ENCODE measurements at places on chromosomes 6 and 20.

DNA sequence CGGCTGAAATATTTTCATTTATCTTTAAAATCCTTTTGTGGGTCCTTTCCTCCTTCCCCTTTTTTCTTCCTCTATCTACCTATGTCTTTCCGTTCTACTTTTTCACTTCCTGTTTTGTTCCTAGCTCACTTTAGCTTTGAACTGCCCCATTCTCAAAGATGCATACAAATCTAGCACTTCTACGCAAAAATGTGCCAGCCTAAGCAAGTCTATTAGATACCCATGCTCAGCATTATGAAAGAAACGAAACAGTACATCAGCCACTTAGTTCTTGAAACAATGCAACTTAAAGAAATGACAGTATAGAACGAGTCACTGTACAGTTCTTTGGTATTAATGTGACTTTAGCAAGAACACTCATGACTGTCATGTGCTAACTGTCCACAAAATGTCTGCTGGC, 47.3 kb upstream of the MARCKS start:
- DNase-seq: no peak

DNA sequence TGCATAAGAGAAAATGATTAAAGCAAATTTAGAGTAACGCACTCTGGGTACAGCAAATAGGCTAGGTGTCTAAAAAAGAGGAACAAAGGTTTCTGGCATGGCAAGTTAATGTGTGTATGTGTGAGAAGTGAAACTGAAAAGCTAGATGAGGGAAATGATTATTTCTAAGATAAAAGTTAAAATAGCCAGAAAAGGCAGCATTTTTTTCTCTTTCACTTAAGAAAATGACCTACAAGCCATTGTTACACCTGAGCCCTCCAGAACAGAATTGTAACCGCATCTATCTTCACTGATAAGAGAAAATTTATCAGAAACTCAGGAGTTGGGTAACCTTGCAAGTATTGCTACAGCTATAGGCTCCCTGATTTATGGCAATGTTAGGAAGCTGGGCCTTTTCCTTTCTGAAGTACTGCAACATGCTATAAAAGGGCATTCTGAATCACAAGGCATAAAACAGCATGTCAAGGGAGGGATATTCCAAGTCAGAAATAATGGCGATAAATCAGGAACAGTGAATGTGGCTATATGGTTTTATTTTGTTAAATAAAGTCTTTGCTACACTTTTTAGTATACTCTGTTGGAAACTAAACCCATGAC, 395.3 kb downstream of the TBC1D32 start:
- no peak for DNase-seq

- DNase-seq: peak; percentile 7
These were observed 20.2 kb downstream of the RIPK1 start for GRCh38 chr6:3088446-3088845.

DNA sequence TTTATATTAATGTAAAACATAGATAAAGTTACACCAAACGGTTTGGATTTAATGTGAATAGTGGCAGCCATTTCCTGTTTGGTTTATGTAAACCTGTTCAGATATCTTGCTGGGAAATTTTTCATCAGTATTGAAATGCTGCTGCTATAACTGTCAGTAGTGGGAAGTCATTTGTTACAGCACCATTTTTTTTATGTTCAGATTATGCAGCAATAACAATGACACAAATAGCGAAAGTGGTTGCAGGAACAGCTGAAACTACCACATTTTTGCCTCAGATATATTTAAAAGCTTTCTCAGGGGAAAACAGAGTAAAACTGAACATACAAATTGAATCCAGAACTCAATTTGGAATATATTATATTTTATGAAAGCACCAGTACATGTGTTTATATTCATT, 128.8 kb upstream of the SIM1 start:
- DNase-seq: peak; percentile 3

- peak; percentile 80 for DNase-seq
These were observed 61.5 kb upstream of the HDDC2 start for GRCh38 chr6:125363039-125363823.

DNA sequence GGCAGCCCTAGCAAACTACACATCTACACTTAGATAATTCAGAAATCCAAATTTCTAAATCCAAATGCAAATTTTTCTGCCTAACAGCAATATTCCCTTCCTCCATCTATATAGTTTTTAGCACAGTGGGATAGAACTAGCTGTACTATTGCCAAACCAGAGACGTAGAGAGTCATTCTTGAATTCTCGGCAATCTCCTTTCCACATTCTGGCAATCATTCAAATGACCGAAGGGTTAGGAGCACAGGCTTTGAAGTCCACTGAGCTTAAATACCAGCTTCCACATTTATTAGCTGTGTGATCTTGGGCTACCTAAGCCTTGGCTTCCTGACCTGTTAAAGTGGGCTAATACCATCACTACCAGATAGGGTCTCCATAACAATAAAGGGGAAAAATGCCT, 3.1 kb upstream of the RPS12 start:
- DNase-seq: no peak

- peak; percentile 5 for DNase-seq
These were observed 83.5 kb downstream of the SCML4 start for GRCh38 chr6:107740496-107741190.

DNA sequence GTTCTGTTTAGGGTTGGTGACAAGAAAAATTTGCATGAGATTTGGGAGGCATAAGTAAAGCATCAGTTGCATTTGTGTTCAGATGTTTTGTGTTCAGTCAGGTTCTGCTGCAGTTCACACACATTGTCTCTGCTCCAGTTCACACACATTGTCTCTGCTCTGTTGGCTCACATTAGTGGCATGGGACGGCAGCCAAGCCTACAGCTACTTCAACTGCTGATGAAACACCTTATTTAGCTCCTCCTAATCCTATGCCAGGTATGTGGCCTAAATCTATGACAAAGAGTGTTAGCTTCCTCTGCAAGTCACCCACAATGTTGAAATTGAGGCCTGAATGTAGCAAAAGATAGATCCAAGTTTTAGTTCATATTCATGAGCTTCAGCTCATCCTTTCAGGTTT, 278.1 kb upstream of the SYNCRIP start:
- no peak for DNase-seq

DNA sequence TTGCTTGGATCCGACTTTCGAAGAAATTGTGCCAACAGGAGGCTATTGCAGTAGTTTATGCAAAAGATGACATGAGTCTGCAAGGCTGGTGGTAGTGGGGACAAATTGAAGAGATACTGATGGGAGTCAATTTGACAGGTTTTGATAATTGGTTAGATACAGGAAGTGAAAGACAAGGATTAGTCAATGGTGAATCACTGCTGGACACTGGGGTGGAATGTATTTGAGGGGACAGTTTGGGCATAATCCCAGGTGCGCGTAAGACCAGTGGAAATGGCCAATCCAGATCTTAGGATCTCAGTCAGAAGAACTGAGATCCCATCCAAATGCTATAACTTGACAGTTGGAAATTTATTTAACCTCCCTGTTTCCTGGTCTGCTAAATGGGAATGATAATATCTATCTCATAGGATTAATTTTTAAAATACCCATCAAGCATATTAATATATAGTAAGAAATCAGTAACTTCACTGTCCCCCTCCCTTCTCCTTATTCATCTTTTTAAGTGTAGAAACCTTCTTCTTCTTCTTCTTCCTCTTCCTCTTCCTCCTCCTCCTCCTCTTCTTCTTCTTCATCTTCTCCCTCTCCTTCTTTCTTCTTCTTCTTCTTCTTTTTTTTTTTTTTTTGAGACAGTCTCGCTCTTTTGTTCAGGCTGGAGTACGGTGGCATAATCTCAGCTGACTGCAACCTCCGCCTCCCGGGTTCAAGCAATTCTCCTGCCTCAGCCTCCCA, 30.9 kb upstream of the ERVFRD-1 start:
- DNase-seq: no peak

DNA sequence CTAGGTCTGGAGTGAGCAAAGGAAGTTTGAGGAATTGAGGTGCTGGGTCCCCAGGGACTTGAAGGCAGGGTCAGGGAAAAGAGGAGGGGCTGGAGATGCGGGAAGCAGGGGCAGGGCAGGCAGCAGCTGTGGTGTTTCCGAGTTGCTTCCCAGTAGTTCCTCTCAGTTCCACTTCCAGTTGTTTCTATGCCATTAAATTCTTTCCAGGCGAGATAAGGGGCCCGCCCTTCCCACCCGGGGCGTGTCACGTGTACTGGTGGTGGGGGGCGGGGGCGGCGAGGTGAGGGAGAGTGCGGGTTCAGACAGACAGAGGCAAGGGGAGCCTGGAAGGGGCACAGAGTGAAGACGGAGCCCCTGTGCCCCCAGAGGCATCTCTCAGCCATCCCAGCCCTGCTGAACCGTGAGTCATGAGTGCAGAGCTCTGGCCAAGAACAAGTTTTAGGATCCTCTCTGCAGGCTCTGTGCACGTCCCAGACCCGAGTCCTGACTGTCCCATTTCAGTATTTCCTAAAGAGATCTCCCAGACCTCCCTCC, 977 bp downstream of the TNXB start:
- DNase-seq: peak; percentile 65

- DNase-seq: peak; percentile 89
These were observed 101.1 kb downstream of the LY86 start for GRCh38 chr6:6689400-6690143.

- DNase-seq: peak; percentile 98
These were observed 132.9 kb downstream of the SCML4 start for GRCh38 chr6:107691062-107691751.

- no peak for DNase-seq
These were observed 24.5 kb downstream of the PRPF6 start for GRCh38 chr20:64005394-64005793.

DNA sequence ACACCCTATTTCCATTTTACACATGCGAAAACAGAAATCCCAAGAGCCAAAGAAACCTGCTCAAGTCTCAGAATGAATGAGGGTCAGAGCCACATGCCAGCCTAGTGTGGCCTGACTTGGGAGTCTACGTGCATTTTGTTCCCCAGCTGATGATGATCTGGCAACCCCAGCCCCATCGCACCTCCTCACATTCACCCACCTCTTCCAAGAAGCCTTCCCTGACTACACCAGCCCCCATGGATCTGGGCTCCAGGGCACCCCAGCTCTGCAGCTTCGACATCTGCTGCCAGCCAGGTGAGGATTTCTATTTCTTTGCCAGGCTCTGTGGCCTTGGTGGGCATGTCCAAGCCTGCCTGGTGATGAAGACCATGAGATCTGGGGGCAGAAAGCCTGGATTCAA, 41.0 kb downstream of the ANGPT4 start:
- no peak for DNase-seq

GRCh38 chr20:1809131-1809572, 86.1 kb upstream of the SIRPA start:
- peak; percentile 97 for DNase-seq

DNA sequence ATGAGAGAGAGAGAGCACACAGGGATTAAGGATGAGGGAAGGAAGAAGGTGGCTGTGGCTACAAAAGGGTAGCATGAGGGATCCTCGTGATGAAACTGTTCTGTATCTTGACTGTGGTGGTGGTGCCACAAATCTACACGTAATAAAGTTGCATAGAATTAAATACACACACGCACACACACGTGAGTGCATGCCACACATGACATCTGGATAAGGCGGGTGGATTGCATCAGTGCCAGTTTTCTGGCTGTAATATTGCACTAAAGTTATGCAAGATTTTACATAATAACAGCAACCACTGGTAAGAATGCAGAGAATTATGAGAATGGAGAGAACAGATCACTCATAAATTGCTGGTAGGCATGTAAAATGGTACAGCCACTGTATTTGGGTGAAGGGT, 16.9 kb upstream of the STK35 start:
- DNase-seq: peak; percentile 41

- no peak for DNase-seq
These were observed 75.6 kb downstream of the SAMD3 start for GRCh38 chr6:130147111-130147510.

DNA sequence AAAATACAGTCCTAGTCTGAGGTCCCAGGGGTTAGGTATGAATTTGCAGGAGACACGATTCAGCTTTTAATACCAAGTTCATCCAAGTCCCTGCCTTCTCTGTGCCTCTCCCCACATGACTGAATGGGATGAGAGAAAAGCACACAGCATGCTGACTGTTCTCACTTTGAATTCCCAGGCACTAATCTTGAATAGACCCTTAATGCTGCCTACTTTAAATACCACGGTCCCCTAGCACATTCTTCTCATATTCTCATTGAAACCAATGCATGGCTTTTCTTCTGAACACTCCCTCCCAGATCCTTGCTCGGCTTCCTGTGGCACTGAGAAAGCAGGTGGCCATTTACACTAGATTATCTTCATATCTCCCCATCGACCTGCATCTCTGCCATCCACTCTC, 30.1 kb upstream of the SCAF8 start:
- DNase-seq: no peak

GRCh38 chr20:54468082-54468481, 7.3 kb upstream of the DOK5 start:
- DNase-seq: peak; percentile 38

- DNase-seq: no peak
These were observed 203.4 kb downstream of the MYLK4 start for GRCh38 chr6:2547355-2547754.

DNA sequence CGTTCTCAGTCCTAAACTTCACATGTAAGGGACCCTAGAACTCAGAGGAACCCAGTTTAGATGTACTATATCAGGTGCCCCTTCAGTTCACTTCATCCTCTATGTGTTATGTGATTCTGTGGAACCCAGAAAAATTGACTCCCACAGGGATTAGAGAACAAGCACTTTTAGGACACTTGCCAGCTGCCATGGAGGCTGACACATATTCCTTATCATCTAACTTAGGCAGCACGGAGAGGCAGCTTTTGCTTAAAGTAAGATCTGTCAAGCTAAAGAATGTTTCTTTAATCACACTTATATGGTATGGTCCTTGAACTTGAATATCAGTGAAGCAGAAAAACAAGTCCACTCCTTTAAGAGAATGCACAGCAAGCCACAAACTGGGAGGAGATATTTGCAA, 701.5 kb upstream of the ID4 start:
- DNase-seq: peak; percentile 7

DNA sequence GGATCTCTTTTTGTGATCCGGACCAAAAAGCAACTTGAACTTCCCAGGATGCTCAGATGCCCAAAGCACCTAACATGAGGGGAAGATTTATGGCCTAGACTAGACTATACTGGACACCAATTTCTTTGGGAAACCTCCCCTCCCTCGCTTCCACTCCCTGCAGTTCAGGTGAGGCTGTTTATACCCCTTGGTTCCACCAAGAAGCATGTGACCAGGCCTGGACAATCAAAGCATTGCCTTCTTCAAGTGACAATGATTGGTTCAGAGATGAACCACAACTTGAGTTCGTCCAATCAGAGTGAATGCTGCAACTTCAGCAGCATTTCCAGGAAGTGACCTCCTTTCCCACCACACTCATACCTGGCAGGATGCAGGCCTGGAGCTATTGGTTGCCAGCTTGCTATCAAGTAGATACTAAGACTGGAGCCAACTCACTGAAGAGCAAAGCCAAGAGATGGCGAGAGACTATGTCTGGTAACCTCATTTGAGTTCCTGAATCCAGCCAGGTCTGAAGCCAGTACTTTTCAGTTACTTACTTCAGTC, 45.6 kb upstream of the SLC9A8 start:
- no peak for DNase-seq

DNA sequence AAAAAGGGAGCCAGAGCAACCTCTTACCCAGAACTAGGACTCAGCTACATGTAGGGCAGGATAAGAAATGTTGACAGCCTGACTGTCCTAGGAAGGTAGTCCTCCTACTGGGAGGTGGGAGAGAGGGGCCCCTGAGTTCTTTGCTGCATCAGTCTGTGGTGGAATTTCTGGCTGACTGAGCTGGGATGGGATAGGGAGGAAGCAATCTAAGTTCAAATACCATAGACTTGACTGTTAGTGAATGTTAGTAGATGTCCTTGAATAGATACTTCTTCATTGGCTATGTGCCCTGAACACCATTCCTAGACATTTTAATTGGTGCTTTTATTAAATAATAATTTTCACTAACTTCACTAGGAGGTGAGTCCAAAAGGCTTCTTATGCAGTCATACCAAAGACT, 1343.6 kb upstream of the CITED2 start:
- peak; percentile 29 for DNase-seq
